Kidney tubule cell (primary cell): ENCODE measurements at places on chromosomes 7 and 10.

DNA sequence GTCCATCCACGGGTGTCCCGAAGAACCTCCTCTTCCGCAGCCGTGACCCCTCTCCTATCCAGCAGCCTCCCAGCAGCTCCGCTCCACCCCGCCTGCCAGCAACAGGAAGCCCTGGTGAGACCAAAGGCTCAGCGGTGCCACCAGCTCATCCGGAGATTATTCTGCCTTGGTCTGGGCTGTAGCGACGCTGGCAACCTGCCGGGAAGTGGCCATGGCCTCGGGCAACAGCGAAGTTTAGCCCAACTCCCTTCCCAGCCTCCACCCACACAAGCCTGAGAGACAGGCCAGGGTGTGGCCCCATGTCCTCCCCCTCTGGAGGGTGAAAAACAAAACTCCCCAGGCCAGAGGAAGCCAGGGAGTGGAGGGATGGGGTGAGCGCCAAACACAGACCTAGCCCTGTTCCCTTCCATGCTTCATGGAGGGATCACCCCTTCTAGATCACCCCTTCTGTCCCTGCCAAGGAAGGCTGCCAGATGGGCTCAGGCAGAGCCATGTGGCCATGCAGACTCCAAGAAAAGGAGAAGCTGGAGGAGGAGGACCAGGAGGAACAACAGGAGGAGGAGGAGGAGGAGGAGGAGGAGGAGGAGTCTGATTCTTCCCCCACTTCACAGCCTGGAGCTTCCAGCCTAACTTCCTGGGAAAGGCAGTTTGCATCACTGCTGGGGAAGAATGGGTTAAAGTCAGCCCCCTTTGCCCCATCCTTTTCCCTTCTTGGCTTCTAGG lies 918 bp downstream of the CALHM2 start:
- peak; percentile 13 for DNase-seq

- peak; percentile 40 for DNase-seq
Observed at GRCh38 chr10:62130948-62131347, 137.7 kb downstream of the RTKN2 start.

- no peak for DNase-seq
Observed at GRCh38 chr7:50728184-50728583, 54.5 kb downstream of the GRB10 start.

GRCh38 chr10:86288695-86289576 lies 77.7 kb downstream of the GRID1 start:
- no peak for DNase-seq

- DNase-seq, result no peak
Observed at GRCh38 chr10:106655165-106655564, 509.3 kb downstream of the SORCS1 start.

DNA sequence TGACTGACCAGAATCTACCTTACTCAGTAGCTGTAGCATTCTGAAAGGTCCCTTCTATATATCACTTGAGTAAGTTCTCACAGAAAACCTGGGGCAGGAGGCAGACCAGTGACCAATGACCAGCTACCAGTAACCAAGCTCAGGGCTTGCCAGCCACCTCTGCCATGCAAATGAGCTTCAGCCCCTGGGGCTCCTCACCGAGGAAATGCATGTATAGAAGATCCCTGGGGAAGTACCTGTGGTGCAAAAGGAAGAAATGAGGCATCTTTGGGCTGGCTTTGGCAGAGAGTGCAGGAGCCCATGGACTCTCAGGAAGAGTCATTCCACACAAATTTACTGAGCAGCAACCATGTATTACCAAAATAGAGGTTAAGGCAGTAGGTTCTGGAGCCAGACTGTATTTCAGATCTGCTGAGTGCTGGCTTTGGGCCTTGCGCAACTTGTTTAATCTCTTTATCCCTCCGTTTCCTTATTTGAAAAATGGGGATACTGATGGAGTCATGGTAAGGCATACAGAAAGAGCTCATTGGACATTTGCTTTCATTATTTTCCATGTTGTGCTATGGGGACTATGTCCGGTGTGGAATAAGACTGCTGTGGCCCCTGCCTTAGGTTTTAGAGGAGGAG lies 41.1 kb upstream of the FAM204A start:
- no peak for DNase-seq

DNA sequence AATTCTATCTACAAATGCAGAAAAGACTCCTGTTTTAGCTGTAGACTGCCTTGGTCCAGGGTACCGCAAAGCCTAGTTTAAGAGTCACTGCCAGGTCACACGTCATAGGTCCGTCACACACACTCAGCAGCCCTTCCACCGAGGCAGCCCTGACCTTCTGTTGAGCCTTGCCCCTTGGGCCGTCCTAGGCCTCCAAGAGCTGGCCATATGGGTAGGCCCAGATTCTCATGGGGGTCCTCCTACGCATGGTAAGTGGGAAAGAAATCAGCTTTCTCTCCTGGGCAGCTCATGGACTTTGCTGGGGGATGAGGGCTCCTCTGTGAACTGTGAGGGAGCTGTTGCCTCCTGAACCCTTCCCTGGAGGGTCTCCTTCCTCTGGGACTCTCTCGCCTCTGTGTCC lies 19.8 kb upstream of the PIK3AP1 start:
- no peak for DNase-seq

- DNase-seq, result peak; percentile 19
Observed at GRCh38 chr10:51301644-51302043, 227.4 kb downstream of the PRKG1 start.

DNA sequence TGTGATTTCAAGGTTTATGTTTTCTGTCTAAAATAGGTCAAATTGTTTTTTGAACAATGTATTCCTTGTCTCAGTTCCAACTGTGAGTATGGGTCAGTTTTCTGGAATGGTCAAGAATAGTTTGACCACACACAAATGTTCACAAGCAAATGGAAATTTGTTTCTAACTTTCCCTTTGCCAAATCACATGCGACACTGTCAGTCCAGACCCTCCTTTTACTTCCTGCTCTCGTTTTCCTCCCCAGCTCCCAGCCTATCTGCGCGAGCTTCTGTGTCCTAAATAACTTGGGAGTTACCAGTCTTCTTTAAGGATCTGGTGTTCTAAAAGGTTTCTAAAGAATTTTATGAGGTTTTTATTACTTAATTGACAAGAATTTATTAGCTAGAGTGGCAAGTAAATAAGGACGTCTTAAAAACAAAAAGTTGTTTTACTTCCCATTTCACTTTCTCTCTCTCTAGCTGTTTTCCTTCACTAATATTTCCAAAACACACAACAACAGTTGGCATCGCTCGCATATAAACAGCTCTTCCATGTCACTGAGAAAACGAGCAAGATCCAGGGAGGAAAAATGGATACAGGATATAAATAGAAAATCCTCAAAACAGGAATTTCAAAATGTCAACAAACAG lies 266.1 kb upstream of the KLF6 start:
- peak; percentile 9 for DNase-seq

GRCh38 chr7:44505595-44505994 lies 15.1 kb upstream of the NUDCD3 start:
- DNase-seq, result no peak

DNA sequence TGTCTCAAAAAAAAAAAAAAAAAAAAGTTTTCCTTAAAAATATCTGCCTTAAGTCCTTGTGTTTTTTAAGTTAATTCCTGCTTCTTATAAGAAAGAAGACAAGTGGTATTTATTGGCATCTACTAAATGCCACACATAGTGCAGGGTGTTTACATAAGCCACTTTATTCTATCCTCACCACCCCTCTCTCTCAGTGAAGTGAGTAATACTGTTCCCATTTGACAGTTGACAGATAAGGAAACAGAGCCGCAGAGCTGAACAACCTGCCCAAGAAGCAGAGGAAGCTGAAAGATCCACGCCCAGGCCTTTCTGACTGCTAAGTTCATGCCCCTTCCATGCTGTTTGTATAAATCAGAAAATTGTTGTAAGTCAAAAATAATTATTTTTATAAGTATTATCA lies 54.1 kb downstream of the ABLIM1 start:
- peak; percentile 47 for DNase-seq

GRCh38 chr7:95672434-95672833 lies 76.1 kb upstream of the PDK4 start:
- DNase-seq, result no peak

GRCh38 chr7:155521743-155522398 lies 24.5 kb downstream of the CNPY1 start:
- DNase-seq, result no peak

DNA sequence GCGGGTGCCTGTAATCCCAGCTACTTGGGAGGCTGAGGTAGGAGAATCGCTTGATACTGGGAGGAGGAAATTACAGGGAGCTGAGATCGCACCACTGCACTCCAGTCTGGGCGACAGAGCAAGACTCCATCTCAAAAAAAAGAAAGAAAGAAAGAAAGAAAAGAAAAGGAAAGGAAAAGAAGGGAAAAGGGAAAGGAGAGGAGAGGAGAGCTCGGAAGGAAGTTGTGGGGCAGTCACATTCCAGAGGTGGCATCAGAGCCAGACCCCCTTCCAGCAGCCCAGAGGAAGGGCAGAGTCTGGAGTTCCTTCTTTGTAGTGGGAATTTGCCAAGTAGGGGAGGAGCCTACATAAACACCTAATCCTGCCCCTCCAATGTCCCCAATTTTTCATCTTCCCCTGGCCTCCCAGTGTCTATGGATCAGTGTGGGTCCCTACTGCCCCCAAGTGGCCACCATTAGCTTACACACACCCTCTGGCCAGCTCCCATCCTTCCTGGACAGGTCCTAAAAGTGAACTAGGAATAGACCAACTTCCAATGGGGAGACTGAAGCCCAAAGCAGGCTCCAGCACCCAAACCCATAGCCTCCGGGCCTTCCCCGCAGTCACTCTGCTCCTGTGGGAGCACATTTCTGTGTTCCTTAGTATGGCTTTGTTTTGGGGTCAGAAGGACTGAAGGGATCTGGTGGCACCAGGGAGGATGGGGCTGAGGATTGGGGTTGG lies 39.6 kb upstream of the HSPB1 start:
- peak; percentile 64 for DNase-seq

GRCh38 chr7:41131956-41132355 lies 570.9 kb downstream of the INHBA start:
- DNase-seq, result no peak

DNA sequence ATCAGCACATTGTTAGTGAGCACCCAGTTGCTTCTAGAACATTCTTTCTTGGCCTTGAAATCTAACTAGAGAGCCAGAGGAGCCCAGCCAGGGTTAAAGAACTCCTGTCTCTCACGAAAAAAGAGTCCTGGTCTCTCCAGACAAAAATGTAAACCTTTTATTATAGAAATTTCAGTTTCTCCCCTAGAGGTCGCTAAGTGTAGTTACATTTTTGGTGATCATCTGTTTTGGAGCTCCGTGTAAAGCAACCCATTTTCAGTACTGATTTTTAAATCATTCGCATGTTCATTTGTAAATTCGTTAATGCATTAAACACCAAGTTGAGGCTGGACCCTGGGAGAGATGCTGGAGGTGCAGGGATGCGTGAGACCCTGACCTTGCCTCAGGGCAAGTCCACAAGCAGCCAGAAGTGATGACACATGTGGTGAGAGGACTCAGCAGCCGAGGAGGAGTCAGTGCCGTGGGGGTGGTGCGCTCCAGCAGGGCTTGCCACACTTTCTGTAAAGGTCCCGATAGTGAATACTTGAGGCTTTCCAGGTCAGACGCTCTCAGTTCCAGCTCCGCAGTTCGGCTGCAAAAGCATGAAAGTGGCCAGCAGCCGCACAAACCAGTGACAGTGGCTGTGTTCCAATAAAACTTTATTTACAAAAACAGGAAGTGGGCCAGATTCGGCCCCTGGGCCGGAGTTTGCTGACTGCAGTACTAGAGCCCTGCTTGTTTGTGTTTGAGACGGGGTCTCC lies 578.6 kb upstream of the FOXK1 start:
- peak; percentile 45 for DNase-seq

DNA sequence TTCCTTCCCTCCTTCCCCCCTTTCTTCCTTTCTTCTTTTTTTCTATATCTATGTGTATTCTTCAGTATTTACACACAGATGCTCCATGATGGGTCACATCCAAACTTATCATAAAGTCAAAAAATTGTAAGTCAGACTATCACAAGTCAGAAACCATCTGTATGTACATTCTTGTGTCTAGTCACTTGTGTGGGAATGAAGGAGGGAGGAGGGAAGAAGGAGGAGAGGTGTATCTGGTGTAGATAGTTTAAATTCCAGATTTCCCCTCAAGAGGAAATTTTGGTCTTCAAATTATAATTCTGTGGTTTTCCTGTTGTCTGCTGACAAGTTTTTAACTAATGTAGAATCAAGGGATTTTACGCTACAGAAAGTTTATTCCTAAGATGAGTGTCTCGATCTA lies 287.2 kb downstream of the ETV1 start:
- DNase-seq, result no peak

- no peak for DNase-seq
Observed at GRCh38 chr10:7119325-7120015, 291.4 kb downstream of the SFMBT2 start.

DNA sequence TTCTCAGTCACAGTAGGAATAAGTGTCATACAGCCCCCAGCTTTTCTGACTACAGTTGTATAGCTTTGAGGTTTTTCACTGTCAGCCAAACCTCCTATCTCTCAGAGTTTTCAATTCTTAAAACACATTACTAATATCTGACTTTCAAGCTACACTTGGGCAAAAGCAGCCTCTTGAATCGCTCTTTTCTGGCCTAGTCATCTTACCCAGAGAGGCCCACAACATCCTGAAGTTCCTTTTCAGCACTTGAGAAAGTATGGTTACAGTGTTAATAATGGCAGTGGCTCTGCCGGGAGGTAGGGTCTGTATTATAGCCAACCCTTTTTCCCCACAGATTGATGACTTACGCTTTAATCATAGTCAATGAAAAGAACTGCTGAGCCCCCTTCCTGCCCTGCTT lies 181.0 kb downstream of the LRRC4 start:
- no peak for DNase-seq

DNA sequence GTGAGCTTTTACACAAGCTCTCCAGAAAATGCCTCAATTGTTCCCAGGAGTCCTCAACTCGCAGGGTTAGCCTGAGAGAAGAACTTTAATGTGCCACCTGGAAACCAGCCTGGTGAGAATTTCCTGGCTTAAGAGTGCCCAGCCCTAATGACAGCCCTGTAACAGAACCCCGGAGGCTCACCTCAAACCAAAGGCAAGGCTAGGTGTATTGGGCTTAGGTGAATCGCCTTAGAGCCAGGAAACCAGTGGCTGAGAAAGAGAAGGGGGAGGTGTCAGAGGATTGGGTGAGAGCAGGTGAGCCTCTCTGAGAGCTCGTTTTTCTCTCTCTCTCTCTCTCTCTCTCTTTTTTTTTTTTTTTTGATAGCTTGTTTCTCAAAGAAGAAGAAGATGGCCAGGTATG lies 7.3 kb downstream of the OCM2 start:
- DNase-seq, result no peak

GRCh38 chr7:99392046-99392445 lies 16.4 kb downstream of the PDAP1 start:
- no peak for DNase-seq

- no peak for DNase-seq
Observed at GRCh38 chr7:25527665-25528170, 299.4 kb upstream of the NPVF start.

GRCh38 chr7:70210200-70210935 lies 612.1 kb downstream of the AUTS2 start:
- DNase-seq, result no peak

DNA sequence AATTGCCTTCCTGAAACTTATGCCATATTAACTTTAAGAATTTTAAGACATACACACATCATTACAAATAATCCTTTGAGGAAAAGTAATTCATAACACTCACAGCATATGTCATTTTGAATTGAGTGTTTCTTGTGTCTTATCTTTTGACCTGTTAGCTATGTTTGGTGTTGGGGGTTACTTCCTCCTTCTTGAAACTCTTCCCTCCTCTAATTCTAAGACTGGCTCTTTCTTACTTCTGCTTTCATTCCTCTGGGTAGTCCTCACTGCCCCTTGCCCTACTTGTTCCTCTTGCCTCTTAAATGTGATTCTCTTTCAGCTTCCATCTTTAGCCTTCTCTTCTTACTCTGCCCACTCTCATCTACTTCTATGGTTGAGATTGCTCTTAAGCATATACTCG lies 28.3 kb upstream of the PIP4K2A start:
- no peak for DNase-seq
